ENCODE measurements at places on chromosomes 1 and 21. TPM values are rescaled to one million over a fixed set of nuclear protein-coding genes. Genes with fewer than 3 reads are reported as not detected.

ATXN7L2 gene
- total RNA-seq = 9.2 TPM

CADM3 gene
- not detected for total RNA-seq

ZRANB2 gene
- total RNA-seq = 38.7 TPM

LRRIQ3 gene
- total RNA-seq = 0.95 TPM

CRNN gene
- not detected for total RNA-seq

VWA5B1 gene
- not detected for total RNA-seq

All from PC-3 (cell line).